Fibroblast of the aortic adventitia (primary cell): ENCODE measurements at places on chromosomes 11 and 22. TPM values are rescaled to one million over a fixed set of nuclear protein-coding genes. Genes with fewer than 3 reads are reported as not detected.
A peak's percentile ranks its signal among the peaks of the same experiment; 100 is the strongest.

- peak; percentile 50 for DNase-seq
Measured at GRCh38 chr11:86749821-86750401, 50.4 kb upstream of the PRSS23 start.

Gene MIAT
- total RNA-seq = 0.72 and 2.0 TPM in 2 replicates

DNA sequence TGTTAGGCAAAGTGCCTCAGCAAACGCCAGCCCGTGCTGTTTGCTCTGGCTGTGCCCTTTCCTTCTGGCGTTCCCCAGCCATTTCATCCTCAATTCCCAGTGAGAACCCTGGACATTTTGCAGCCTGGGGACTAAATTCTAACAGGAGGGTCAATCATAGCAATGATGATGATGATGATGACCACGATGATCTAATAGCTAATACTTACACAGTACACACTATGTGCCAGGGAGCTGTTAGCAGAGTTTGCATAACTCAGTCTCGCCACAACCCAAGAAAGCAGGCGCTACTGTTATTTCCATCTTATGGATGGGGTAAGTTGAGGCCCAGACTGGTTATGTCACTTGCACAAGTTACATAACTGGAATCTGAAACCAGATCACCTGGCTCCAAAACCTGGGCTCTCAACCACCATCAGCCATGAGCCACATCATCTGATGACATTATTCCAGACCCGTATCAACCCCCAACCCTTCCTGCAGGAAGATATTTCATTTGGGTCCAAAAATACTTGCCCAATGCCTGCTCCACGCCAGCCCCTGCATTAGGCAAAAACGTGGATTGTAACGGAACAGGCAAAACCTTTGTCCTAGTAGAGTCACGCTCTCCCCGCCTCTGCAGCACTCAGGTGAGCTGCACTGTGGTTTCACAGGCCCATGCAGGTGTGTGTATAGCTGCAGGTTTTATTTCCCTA, 132.6 kb upstream of the SERPIND1 start:
- DNase-seq = no peak

DNA sequence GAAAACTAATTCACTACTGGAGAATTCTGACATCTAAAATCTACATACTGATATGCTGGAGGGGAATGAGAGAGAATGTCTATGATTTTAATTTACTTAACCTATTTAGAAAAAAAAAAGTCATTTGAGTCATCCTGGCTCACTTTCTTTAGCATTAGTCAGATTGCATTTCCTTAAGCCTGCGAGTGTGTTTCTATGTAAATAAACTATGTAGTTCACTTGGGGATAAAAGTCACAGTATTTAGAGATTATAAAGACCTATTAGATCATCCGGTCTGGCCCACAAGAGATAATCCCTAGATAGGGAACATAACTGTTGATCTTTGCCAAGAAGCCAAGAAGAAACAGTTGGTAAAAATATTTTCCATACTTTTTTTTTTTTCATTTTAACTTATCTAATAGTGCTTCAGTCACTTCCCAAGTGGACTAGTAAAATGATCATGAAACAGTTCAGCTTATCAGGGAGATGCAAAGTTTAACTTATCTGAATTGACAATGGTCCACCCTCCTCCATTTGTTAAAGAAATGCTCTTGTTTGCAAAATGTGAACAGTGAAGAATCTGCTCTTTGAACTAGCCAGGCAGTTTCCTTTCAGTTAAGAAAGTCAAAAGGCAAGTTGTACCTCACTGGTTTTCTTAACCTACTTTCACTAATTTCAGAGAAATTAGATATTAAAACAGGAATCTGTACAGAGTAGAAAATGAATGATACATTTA, 21.2 kb upstream of the BLID start:
- peak; percentile 97 for DNase-seq

GRCh38 chr11:48019217-48019584, 38.8 kb downstream of the PTPRJ start:
- no peak for DNase-seq

GRCh38 chr11:112044961-112045360, 19.8 kb downstream of the DLAT start:
- DNase-seq = no peak

GRCh38 chr11:120173019-120173705, 35.2 kb upstream of the TRIM29 start:
- no peak for DNase-seq

DNA sequence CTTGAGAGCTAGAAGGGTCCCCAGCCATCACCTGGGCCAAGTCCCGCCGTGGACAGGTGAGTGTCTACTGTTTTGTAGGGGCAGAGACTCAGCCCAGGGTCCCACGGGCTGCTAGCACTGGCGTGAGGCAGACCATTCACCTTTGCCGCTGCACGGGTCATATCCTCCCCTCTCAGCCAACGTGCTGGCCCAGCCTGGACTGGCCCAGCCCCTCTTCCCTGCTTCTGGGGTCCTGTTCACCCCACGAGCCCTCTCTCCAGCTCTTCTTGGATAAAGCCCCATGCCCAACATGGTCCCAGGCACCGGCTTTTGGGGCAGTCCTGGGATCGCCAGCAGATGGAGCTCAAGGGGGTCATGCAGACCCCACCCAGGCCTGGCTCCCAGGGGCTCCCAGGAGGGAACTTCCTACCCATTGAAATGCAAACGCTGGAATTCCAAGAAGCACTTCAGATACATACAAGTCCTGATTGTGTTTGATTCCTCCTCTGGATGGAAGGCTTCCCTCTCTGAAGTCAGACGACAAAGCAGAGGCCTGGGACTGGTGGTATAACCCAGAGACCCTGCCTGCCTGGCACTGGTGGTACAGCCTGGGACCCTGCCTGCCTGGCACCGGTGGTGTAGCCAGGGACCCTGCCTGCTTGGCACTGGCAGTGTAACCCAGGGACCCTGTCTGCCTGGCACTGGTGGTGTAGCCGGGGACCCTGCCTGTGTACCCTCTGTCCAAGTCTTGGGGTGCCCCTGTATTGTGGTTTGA, 8.9 kb upstream of the SEPTIN5 start:
- no peak for DNase-seq

- no peak for DNase-seq
Measured at GRCh38 chr11:2166091-2166851, 5.3 kb upstream of the INS start.

- DNase-seq = no peak
Measured at GRCh38 chr11:283405-284104, 5.3 kb downstream of the NLRP6 start.

GRCh38 chr11:75689863-75690609, 21.2 kb upstream of the MAP6 start:
- DNase-seq = no peak

GRCh38 chr11:68309621-68310185, 2.7 kb upstream of the LRP5 start:
- no peak for DNase-seq

GRCh38 chr11:120873966-120874735, 149.8 kb upstream of the TBCEL start:
- DNase-seq = no peak
